ENCODE measurements at places on chromosomes 4 and X. TPM values are rescaled to one million over a fixed set of nuclear protein-coding genes. Genes with fewer than 3 reads are reported as not detected.

Gene MRFAP1
- 153 TPM for total RNA-seq

Gene GRIA2
- total RNA-seq: not detected

Gene RNF212
- 2.3 TPM for total RNA-seq

Gene GLRA3
- not detected for total RNA-seq

Gene VEGFD
- total RNA-seq: not detected

Gene ZCCHC18
- 3.0 TPM for total RNA-seq

Gene SYNPO2
- total RNA-seq: 0.31 TPM

All from activated T-cell treated with anti-CD3 and anti-CD28 coated beads, Interleukin-2, amount 50 U/mL, for 72 hours (primary cell).